ENCODE measurements at places on chromosomes 1 and 21.
A peak's percentile ranks its signal among the peaks of the same experiment; 100 is the strongest.

DNA sequence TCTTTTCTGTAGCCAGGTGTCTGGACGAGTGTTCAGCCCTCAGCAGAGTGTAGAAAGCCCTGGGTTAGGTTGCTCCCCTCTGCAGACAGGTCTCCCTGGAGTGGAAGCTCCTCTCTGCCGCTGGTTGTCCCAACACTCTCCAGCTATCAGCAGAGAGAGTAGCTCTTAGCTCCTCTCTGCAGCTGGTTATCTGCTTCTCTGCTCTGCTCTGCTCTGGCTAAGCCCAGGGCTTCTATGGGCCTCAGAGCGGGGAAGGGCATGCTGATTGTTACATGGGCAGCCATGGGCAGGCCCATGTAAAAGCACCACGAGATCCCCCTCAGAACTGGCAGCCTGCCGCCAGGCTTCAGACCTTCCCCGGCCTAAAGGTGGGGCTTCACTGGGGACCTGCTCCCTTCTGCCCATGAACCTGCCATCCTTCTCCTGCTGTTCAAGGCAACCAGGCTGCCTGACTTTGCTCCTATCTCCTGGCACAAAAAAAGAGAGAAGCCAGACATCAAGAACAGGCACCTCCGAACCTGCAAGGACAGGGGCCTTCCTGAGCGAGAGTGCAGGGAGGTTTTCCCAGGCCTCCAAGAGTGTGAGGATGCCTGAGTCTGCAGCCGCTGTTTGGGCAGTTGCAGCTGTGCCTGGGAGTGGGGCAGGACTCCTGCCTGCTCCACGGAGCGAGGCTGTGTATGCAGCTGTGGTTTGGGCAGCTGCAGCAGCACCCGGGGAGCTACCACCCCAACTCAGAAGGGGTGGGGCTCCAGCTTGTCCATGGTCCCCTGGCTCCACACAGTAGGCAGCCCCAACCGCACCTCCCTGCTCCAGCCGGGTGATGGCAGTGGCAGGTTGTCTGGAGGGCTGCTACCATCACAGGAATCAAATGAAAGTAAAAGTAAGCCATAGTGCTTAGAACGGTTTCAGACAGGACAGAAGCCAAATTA is 973.7 kb downstream of the LTN1 start:
- no peak for DNase-seq

GRCh38 chr1:214923278-214923915 is 159.1 kb upstream of the KCNK2 start:
- DNase-seq, result no peak

DNA sequence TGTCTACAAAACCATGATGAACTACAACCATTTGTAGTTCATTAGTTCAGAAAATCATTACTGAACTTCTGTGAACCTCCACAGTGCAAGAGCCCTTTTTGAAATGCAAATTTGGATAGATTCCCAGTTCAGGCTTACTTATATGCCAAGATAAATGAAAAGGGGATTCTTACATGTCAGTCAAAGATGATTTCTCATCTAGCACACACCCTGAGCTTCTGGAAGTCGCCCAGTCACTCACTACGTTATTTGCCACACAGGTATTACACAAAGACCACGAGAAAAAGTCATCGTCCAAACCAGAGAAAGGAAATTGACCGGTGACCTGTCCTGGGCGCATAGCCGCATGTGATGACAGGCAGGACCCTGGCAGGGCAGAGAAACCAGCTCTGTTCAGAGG is 41.8 kb downstream of the ETS2 start:
- no peak for DNase-seq

DNA sequence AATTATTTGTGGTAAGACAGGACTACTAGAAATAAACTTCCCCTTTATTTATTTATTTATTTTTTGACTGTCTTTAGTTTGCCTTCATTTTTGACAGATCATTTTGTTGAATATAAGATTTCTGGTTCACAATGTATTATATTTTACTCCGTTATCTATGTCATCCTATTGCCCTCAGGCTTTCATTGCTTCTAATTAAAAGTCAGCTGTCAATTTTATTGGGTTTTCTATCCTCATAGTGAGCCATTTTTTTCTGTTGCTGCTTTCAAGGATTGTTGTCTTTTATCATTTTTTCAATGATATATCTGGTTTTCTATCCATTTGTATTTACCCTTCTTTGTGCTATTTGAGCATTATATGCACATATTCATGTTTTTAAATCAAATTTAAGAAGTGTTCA is 866.2 kb downstream of the LRRIQ3 start:
- DNase-seq, result no peak

DNA sequence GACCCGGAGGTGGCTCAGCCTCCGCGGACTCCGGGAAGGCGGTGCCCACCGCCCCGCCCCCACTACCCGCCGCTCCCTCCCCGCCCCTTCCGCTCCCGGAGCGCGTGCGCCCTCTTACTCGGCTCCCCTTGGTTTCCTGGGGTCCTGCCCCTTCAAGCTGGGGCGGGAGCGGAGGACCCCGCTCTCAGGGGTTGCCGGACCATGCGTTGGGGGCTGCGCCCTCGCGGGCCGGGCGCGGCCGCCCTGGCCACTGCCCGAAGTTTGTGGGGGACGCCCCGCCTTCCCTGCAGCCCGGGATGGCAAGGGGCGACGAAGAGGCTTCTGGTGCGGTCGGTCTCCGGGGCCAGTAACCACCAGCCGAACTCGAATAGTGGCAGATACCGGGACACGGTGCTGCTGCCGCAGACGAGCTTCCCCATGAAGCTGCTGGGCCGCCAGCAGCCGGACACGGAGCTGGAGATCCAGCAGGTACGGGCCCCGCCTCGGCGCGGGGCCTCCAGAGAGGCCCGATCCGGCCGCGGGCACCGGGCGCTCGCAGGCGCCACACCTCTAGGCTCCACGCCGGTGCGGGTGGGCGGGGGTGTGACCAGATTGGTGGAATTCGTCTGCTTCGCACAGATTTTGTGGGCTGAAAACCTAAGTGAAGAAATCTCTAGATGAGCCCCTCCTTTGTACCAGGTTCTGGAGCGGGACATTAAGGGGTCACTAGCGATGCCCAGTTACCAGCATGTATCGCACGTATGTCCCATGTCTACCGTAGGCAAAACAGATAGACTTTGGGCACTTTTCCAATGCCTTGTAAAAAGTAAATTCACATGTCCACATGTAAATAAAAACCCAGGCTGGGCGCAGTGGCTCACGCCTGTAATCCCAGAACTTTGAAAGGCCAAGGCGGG is at the start of gene IARS2:
IARS2 (plus strand) TSS at position 117 of the 896 bp plus-strand sequence; CDS start at position 202, 85 bp downstream.
- DNase-seq, result peak; percentile 82

- no peak for DNase-seq
These were observed 100.5 kb downstream of the UBR4 start for GRCh38 chr1:19109545-19109944.

DNA sequence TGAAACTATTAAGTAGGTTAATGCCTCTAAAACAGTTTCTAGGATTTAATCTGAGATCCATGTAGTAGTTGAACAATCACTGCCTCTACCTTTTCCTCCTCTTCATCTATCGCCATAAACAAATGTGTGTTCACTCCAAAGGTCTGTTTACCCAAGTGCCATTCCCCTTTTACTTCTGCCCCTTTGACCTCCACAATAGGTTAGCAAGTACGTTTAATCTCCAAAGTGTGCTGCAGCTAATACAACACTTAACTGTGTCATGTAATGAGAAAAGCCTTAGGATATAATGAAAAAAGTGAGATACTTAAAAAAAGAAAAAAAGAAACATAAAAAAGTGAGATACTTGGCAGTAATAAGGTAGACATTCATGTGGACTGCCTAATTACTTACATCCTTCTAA is 28.2 kb downstream of the GPBP1L1 start:
- DNase-seq, result no peak

- DNase-seq, result no peak
These were observed 51.5 kb upstream of the WNT2B start for GRCh38 chr1:112457241-112457640.
